Amygdala (tissue), 56 donors: ENCODE measurements at places on chromosomes 11 and 22.

GRCh38 chr11:83036701-83037100 lies 35.0 kb downstream of the RAB30 start:
- no peak for DNase-seq

- DNase-seq = no peak
These were observed 651 bp upstream of the FAM83F start for GRCh38 chr22:39994041-39994565.

GRCh38 chr11:88494848-88495247 lies 157.3 kb upstream of the CTSC start:
- DNase-seq = no peak

DNA sequence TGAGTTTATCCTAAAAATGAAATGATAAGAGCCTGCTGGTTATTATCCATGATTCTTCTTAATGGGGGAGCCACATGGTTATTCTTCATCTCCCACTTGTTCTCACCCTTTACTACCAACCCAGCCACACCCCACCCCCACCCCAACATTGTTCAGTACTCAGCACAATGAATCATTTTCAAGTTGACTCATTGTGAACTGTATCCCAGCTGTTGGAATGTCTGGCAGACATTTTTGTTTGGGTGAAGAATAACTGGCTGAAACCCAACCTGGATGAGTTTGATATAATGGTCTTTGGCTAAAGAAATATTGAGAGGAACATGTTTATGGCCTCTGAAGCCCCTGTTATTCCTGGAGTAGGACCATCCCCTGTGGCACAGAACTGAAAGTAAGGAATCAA lies 136.2 kb downstream of the ELP4 start:
- no peak for DNase-seq

DNA sequence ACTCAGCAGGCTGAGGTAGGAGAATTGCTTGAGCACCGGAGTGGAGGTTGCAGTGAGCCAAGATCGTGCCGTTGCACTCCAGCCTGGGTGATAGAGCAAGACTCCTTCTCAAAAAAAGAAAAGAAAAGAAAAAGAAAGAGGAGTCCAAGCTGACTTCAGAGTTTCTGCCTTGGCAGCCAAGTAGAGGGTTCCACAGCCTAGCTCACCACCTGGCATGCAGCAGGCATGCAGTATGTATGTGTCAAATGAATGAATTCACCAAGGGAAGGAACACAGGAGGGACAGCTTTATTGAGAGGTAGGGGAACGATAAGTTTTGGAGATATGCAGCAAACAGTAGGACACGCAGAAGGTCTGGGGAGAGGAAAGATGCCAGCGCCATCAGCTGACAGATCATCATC lies 230.4 kb downstream of the BUD13 start:
- no peak for DNase-seq

DNA sequence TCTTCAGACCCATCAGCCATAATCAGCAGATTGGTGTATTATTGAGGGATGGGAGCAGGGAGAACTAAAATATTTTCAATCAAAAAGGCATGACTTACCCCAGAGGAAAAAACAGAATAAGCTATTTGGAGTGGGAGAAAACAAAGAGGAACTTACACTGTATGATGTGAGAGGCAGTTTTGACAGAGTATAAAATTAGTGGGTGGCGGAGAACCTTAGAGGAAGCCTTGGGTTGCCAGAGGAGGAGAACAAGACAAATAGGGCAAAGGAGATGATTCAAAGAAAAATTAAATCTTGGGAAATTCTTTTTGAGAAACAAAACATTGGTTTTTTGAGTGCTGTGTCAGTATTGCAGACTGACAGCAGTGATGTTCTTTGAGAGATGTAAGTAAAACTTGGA lies 285.0 kb downstream of the C11orf87 start:
- no peak for DNase-seq

- DNase-seq = no peak
These were observed 34.5 kb downstream of the METTL15 start for GRCh38 chr11:28142724-28143123.

DNA sequence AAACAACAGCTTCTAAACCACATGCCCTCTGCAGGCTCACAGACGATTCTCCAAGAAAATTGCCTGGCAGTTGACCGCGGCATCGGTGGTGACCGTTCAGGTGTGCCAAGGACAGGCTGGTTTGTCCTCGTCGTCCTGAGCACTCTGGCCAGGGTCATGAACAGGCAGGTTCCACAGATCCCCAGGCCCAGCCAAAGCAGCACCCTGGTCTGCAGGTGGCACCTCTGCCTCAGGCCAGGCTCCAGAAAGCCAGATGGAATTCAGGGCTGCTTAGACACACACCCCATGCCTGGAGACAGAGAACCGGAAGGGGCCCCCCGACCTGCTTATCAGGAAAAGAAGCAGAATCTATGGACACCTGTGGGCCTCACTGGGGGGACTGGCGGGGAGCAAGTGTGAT lies 338.7 kb downstream of the BRD1 start:
- DNase-seq = no peak

GRCh38 chr11:67062526-67063373 lies 6.1 kb downstream of the RHOD start:
- DNase-seq = no peak

- no peak for DNase-seq
These were observed 32.4 kb downstream of the NF2 start for GRCh38 chr22:29635734-29636357.

- no peak for DNase-seq
These were observed 48.0 kb downstream of the MCHR1 start for GRCh38 chr22:40727070-40727963.

GRCh38 chr11:64186492-64187165 lies 658 bp downstream of the STIP1 start:
- no peak for DNase-seq
